Chondrocyte (in vitro differentiated cells): ENCODE measurements at places on chromosomes 1 and 21.
A peak's percentile ranks its signal among the peaks of the same experiment; 100 is the strongest.

DNA sequence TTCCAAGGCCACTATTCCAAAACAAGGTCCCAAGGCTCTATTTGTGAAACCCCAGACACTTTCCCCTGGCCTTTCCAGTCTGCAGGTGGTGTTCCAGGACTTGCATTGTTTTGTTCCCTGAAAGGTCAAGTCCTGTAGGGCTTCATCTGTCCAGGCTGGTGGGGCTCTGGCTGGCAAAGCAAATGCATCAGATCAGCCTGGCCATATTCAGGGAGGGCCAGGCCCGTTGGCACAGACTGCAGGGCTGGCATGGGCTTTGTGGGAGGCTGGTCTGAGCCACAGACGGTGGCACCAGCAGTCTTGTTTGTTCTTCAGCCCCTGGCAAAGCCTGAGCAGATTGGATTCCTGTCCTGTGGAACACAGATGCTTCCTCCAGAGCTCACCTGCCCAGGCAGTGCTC, 93.0 kb downstream of the SPATA46 start:
- no peak for DNase-seq
- no peaks in the 10 kb centered on the region for H3K27me3 ChIP-seq
- H3K36me3 ChIP-seq: peaks cover 4% of the 10 kb centered on the region
- no peak overlapping the region for H3K4me3 ChIP-seq

DNA sequence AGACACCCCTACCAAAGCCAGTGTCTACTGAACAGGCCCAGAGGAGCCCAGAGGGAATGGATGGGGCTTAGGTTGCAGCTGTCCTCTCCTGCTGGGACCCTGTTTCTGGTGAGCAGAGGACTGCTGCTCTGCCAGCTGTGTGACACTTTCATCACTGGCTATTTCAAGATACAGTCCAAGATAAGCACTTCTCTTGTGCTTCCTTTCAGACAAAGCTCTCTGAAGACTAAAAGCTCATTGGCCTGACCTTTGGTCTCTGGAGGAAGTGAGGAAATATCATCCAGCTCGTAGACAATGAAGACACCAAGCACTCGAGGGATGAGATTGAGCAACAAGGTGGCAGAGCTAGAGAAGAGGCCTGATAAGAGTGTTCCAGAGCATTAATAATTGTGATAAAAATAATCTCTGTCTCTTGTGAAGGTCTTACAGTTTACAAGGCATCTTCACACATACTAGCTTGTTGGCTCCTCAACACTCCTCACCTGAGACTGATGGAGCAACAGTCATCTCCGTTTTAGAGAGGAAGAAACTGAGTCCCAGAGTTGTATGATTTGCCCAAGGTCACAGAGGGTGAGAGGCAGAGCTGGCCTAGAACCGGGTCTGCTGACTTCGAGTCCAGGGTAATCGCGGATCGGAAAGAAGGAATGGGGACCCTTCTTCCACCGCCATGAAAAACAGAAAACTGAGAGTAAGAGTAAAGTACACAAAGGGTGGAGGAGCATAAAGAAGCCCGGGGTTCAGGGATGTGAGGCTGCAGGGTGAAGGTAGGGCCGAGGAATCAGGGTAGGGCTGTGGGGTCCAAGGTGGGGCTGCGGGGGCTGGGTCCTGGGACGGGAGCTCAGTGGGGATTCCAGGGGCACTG, 666 bp downstream of the PAFAH2 start:
- H3K27ac ChIP-seq: peak overlapping the region; percentile 99
- H3K27me3 ChIP-seq: no peaks in the 10 kb centered on the region
- H3K36me3 ChIP-seq: no peaks in the 10 kb centered on the region
- peaks cover 19% of the 10 kb centered on the region for H3K4me1 ChIP-seq

GRCh38 chr1:61482170-61482734, 242.7 kb downstream of the TM2D1 start:
- no peak for DNase-seq
- no peak overlapping the region for H3K27ac ChIP-seq
- H3K4me1 ChIP-seq: peaks cover 20% of the 10 kb centered on the region
- H3K36me3 ChIP-seq: no peaks in the 10 kb centered on the region
- H3K4me3 ChIP-seq: no peak overlapping the region

DNA sequence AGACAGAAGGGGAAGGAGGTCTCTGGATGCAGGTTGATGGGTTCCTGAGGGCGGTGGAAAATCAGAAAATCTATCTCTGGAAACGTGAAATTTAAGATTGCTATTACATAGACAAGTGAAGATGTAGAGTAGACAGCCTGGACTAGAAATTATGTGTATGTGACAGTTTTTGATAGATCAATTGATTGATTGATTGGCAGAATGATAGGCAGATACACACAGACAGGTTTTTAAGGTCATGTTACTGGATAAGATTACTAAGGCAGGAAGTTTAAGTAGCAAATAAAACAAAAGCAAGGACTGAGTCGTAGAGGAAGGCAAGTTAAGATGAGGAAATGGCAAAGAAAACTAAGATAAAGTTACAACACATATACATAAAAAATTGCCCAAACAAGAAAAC, 124.7 kb downstream of the RGS21 start:
- H3K4me3 ChIP-seq: no peak overlapping the region
- no peak overlapping the region for H3K27ac ChIP-seq
- H3K4me1 ChIP-seq: peaks cover 22% of the 10 kb centered on the region
- H3K27me3 ChIP-seq: no peaks in the 10 kb centered on the region

DNA sequence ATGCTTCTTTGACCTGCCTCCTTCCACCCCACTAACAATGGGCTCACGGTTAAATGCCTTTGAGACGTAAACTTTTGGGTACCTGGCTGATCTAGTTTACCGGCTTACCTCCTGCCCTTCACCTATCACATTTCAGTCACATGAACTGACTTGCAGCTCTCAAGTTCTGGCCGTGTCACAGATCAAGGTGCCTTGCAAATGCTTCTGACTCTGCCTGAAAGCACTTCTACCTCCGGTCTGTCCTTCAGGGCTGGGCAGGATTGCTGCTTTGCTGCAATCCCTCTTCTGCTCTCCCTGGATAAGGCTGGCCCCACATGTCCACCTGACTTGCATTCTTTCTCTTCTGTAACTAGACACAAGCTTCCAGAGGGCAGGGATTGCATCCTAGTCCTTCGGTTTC, 69.0 kb downstream of the GRIK1 start:
- H3K4me3 ChIP-seq: no peak overlapping the region
- peaks cover 1% of the 10 kb centered on the region for H3K36me3 ChIP-seq
- no peaks in the 10 kb centered on the region for H3K4me1 ChIP-seq
- H3K27me3 ChIP-seq: peaks cover 28% of the 10 kb centered on the region

DNA sequence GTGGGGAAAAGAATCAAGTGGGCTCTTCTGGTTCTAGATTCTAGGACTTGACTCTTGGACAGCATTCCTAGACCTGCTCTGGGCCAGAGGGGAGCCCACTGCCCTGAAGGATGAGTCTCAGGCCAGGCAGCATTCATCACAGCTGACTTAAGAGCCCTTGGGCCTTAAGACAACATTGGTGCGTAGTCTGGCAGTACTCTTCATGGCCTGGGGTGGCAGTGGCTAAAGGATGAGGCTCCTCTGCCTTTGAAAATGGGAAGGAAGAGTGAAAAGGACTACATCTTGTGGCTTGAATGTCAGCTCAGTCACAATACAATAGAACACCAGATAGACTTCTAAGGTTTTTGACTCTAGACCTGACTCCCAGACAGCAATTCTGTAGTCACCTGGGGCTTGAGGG, 1415.1 kb upstream of the PRMT6 start:
- DNase-seq: no peak
- H3K27me3 ChIP-seq: no peaks in the 10 kb centered on the region
- no peak overlapping the region for H3K4me3 ChIP-seq
- no peaks in the 10 kb centered on the region for H3K36me3 ChIP-seq
- no peaks in the 10 kb centered on the region for H3K4me1 ChIP-seq

DNA sequence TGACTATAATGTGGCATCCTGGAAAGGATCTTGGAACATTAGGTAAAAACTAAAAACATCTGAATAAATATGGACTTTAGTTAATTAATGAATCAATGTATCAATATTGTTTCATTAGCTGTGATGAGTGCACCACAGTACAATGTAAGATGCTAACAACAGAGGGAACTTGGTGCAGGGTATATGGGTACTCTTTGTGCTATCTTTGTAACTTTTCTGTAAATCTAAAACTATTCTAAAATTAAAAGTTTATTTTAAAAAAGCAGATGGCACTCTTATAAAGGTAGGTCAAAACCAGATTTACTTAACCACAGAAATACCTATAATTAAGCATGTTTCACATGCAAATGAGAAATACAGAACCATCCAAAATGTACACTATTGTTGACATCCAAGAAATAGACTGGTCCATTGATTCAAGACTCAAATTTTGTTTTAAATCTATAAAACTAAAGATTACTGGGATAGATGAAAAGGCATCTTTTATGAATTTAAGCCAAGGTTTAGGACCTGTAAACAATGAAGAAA, 38.4 kb downstream of the ACBD3 start:
- peaks cover 38% of the 10 kb centered on the region for H3K36me3 ChIP-seq
- no peak for DNase-seq
- no peaks in the 10 kb centered on the region for H3K27me3 ChIP-seq
- H3K4me1 ChIP-seq: no peaks in the 10 kb centered on the region
- no peak overlapping the region for H3K4me3 ChIP-seq

DNA sequence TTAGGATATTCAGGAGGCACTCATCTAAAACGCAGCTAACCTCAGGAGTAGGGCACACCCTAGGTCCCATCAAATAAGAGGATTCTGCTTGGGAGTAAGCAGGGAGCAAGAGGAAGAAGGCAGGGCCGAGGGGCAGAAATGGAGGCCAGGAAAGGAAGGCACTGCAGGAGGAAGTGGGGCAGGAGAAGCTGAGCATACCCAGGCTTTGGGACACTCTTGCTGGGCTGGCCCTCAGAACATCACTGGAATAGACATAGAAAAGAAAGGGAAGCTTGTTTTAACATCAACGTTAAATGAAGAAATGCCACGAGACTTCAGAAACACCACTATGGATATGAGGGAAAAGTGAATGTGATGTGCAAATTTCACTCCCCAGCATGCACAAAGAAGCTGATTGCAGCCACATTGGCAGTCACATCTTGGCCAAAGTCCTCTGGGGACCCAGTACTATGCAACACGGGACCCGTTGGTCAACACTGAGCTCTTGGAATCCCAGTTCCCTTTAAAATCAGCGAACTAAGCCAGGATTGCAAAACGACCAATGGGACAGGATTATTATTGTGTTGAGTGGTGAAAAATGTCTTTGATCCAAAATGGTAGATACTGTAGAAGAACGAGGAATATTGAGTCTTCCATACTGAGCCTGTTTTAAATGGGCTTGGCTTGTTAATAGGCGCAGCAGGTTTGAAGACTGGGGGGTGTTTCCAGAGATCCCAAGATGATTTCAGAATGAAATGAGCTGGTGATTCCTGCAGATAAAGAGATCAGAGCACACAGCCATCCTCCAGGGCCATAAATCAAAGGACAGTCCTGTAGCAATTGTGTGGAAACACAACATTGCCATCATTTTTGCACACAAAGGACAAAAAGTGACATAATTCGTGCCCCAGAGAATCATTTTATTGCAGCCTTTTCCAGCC, 152.4 kb downstream of the TOMM20 start:
- DNase-seq: peak; percentile 46
- no peak overlapping the region for H3K27ac ChIP-seq
- H3K4me3 ChIP-seq: no peak overlapping the region
- peaks cover 54% of the 10 kb centered on the region for H3K4me1 ChIP-seq
